ENCODE measurements at places on chromosomes 12 and 14. TPM values are rescaled to one million over a fixed set of nuclear protein-coding genes. Genes with fewer than 3 reads are reported as not detected.
A peak's percentile ranks its signal among the peaks of the same experiment; 100 is the strongest.

DNA sequence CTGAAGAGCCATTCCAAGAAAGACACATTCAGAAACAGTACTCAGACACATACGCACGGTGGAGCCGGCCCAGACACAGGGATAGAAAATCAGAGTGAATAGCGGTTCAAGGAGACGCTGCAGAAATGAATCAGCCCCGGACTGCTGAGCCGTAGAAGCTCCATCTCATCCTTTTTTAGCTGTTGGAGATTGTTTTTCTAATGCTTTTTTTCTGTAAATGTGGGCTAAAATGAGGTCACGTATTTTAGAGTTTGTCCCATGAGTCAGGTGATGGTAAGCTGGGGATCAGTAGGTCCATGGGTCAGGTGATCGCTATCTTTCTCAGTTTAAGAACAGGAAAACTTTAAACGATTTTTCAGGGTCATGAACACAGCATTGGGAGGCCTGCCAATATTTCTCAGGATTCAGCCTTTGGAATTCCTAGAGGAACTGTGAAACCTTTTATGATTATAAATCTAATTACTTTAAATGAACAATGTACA, 202.4 kb downstream of the ITPR2 start:
- peak overlapping the region; percentile 35 for H3K4me3 ChIP-seq
- peak overlapping the region; percentile 67 for H3K27ac ChIP-seq
- H3K4me1 ChIP-seq = peaks cover 11% of the 10 kb centered on the region
- peak; percentile 90 for DNase-seq

DNA sequence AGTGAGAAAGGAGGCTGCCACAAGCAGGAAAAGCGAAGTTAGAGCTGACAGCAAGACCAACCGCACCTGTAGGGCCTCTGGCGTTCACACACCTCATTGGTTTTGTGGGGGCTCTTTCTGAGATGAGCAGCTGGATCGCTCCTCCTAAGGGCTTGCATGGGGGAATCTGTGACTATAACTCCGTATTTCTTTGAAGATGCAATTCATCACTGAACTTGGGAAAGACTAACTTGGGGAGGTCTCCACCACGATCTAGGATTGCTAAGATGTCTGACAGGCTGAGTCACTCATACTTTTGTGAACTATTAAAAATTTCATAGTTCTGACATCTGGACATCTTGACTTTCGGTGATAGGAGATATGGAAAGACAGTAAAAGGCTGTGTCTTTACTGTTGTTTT, 173.6 kb downstream of the ETV6 start:
- H3K27ac ChIP-seq = peak overlapping the region; percentile 75
- H3K36me3 ChIP-seq = 0 out of 2 replicates have a peak, but pooled peaks cover 1% of the 10 kb centered on the region
- peak; percentile 84 for DNase-seq

DNA sequence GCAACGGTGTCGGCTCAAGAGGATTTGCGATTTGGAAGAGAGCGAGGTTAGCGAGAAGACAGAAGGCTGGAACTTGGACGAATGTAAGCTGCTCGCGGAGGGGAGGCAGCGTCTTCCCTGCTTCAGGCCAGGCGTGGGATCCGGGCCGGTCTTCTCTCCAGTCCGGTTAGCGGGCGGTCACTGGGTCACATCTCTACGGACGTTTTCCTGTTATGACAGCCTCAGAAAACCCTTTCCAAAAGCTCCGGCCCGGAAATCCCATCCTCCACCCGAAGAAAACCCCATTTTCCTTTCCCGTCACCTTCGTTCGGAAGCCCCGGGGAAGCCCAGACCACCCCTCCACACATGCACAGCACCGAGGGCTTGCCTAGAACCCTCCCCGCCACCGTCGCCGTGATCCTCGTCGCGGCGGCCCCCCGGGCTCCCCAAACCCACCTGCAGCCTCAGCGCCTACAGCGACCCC, 268 bp downstream of the NDUFB1 start:
- H3K27me3 ChIP-seq = no peaks in the 10 kb centered on the region
- H3K4me3 ChIP-seq = peak overlapping the region; percentile 95
- peaks cover 3% of the 10 kb centered on the region for H3K36me3 ChIP-seq
- peak; percentile 43 for DNase-seq
- peak overlapping the region; percentile 98 for H3K27ac ChIP-seq
- peaks cover 2% of the 10 kb centered on the region for H3K4me1 ChIP-seq

- peak; percentile 96 for DNase-seq
- no peaks in the 10 kb centered on the region for H3K36me3 ChIP-seq
- H3K4me1 ChIP-seq = peaks cover 4% of the 10 kb centered on the region
- no peaks in the 10 kb centered on the region for H3K27me3 ChIP-seq
- H3K4me3 ChIP-seq = peak overlapping the region; percentile 83
Measured at GRCh38 chr14:67240978-67241410, 241 bp upstream of the PALS1 start.

- no peaks in the 10 kb centered on the region for H3K27me3 ChIP-seq
- H3K4me1 ChIP-seq = no peaks in the 10 kb centered on the region
- H3K4me3 ChIP-seq = no peak overlapping the region
- H3K36me3 ChIP-seq = no peaks in the 10 kb centered on the region
- no peak overlapping the region for H3K27ac ChIP-seq
- DNase-seq = no peak
Measured at GRCh38 chr14:78524196-78524595, 354.0 kb downstream of the NRXN3 start.

GRCh38 chr14:100791995-100792394, 33.9 kb upstream of the MEG3 start:
- no peak overlapping the region for H3K27ac ChIP-seq
- H3K36me3 ChIP-seq = no peaks in the 10 kb centered on the region
- H3K4me1 ChIP-seq = no peaks in the 10 kb centered on the region
- peaks cover 39% of the 10 kb centered on the region for H3K27me3 ChIP-seq
- H3K4me3 ChIP-seq = no peak overlapping the region

Gene BATF
- total RNA-seq = not detected

DNA sequence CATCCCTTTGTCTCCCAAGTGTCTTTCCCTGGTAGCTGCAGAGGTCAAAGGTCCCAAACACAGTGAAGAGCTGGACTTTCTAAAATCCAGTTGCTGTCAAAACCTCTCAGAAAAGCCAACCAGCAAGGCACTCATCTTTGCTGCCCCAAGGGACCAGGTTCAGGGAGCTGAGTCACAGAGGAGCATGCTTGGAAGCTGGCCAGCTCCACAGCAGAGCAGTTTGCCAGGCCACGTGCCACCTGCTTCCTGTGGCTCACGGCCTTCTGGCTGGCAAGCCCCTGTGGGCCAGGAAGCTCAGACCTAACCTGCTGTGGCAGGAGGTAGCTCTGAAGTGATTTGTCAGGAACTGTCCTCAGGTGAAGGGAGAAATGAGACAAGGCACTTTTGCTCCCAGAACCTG, 3.6 kb downstream of the ISCU start:
- H3K27me3 ChIP-seq = no peaks in the 10 kb centered on the region
- peak; percentile 73 for DNase-seq
- no peaks in the 10 kb centered on the region for H3K4me1 ChIP-seq
- H3K27ac ChIP-seq = no peak overlapping the region
- peaks cover 38% of the 10 kb centered on the region for H3K36me3 ChIP-seq

Gene ZC3H10
- 3.3 TPM for total RNA-seq

Gene PIWIL1
- not detected for total RNA-seq

DNA sequence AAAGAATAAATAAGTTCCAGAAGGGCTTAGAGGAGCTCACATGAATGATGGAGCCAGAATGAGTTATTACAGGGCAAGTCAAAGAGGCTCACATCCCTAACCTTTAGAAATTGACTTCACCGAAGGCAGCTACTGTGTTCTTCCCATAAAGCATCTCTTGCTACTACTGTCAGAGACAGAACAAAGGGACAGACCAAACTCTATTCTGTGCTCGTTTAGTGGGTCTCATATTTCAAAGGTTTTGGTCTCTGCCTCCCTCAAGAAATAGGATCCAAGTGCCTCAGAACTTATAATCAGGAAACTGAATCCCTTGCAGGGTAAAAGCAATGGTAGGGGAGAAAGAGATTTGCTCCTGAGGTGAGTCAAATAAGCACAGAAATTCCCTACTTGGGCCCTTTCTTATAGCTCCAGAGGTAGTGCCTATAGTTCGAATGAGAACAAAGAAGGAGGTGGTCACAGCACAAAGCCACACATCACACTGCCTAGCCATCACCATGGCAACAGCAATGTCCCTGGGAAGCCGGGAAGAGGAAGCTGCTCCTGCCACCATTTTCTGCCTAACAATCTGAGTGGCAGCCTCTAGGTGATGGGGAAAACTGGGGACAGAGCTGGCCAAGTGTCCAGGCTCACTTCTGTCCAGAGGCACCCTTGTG, 294.9 kb downstream of the FOXN3 start:
- peaks cover 28% of the 10 kb centered on the region for H3K27me3 ChIP-seq
- no peaks in the 10 kb centered on the region for H3K4me1 ChIP-seq
- no peak for DNase-seq
- H3K36me3 ChIP-seq = no peaks in the 10 kb centered on the region
- no peak overlapping the region for H3K4me3 ChIP-seq
- H3K27ac ChIP-seq = no peak overlapping the region

GRCh38 chr14:77603654-77604255, 12.7 kb downstream of the SPTLC2 start:
- H3K27ac ChIP-seq = no peak overlapping the region

- no peak overlapping the region for H3K4me3 ChIP-seq
- no peaks in the 10 kb centered on the region for H3K27me3 ChIP-seq
- H3K27ac ChIP-seq = no peak overlapping the region
- DNase-seq = no peak
Measured at GRCh38 chr12:68119250-68119649, 40.3 kb downstream of the IFNG start.

GRCh38 chr12:96516472-96517430, 27.4 kb downstream of the CFAP54 start:
- no peaks in the 10 kb centered on the region for H3K27me3 ChIP-seq
- peak; percentile 85 for DNase-seq
- H3K4me3 ChIP-seq = no peak overlapping the region

Gene GLIPR1L2
- total RNA-seq = not detected

DNA sequence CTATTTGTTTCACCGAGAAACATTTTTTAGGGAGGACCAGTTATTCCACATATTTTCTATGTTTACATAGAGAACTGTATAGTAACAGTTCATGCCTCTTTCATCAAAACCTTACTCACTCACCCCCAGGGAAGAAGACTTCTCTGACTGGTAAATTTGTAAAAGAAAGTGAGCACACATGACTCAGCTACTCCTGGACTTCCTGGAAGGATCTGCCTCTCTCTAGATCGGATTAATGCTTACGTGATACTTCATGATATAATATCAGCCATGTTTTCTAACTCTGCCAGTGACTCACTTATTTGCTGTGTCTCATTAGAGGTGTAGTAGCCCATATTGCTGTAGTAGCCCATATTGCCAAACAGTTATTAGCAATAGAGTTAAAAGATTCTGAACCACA, 494.3 kb upstream of the ATXN7L3B start:
- no peak overlapping the region for H3K27ac ChIP-seq
- no peak overlapping the region for H3K4me3 ChIP-seq
- H3K36me3 ChIP-seq = no peaks in the 10 kb centered on the region
- H3K4me1 ChIP-seq = no peaks in the 10 kb centered on the region
- no peak for DNase-seq

DNA sequence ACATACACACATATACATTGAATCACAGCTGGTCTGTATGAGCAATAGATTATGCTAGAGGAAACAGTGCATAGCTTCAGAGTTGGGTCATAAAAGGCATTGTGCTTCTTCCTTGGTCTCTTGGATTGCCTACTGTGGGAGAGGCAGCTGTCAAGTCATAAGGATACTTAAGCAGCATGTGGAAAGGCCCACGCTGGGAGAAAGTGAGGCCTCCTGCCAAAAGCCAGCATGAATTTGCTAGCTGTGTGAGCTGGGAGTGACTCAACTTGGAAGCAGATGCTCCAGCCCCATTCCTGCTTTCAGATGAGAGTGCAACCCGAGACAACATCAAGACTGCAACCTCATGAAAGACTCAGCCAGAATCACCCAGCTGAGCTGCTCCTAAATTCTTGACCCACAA, 311.9 kb upstream of the TBX3 start:
- H3K4me3 ChIP-seq = no peak overlapping the region
- peaks cover 4% of the 10 kb centered on the region for H3K4me1 ChIP-seq
- no peaks in the 10 kb centered on the region for H3K27me3 ChIP-seq
- H3K36me3 ChIP-seq = no peaks in the 10 kb centered on the region
- H3K27ac ChIP-seq = no peak overlapping the region
- peak; percentile 73 for DNase-seq

Gene LRCOL1
- total RNA-seq = 0.28 TPM

GRCh38 chr14:86124328-86124727, 594.4 kb downstream of the FLRT2 start:
- H3K27ac ChIP-seq = no peak overlapping the region
- no peak overlapping the region for H3K4me3 ChIP-seq
- H3K4me1 ChIP-seq = no peaks in the 10 kb centered on the region
- no peaks in the 10 kb centered on the region for H3K27me3 ChIP-seq

Gene DIO3
- total RNA-seq = not detected

Gene GDF3
- total RNA-seq = not detected

Gene SLC6A12
- total RNA-seq = not detected

Gene IAPP
- not detected for total RNA-seq

GRCh38 chr12:12502815-12503151, 59.9 kb downstream of the DUSP16 start:
- no peak for DNase-seq
- H3K4me1 ChIP-seq = peaks cover 10% of the 10 kb centered on the region
- H3K27ac ChIP-seq = no peak overlapping the region
- no peaks in the 10 kb centered on the region for H3K27me3 ChIP-seq
- no peak overlapping the region for H3K4me3 ChIP-seq
- H3K36me3 ChIP-seq = no peaks in the 10 kb centered on the region

DNA sequence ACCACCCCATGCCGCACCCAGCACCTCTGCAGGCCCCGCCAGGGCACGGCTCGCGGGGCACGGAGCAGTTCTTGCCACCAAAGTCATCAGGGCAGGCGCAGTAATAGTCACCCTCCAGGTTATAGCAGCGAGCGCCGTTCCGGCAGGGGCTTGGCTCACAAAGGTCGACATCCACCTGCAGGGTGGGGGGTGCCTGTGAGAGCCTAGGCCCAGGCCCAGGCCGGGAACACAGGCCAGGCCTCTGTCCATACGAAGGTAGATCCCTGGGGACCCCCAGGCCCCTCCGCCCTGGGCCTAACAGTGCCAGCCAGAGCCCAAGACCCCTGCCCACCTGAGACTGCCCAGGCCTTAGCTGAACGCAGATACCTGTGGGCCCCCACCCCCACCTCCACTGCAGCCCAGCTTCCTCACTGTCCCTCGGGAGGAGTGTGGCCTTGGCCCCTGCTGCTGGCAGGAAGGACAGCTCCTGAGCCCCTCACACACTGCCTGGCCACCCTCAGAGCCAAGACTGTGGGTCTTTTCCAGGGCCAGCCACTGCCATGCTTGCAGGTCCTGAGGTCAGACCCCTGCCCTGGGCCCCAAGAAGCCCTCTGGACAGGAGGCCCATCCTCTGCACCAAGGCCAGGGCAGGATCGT, 19.3 kb downstream of the JAG2 start:
- H3K36me3 ChIP-seq = no peaks in the 10 kb centered on the region
- no peaks in the 10 kb centered on the region for H3K27me3 ChIP-seq
- H3K27ac ChIP-seq = no peak overlapping the region
- no peak for DNase-seq
- no peak overlapping the region for H3K4me3 ChIP-seq

Gene BICDL1
- not detected for total RNA-seq

Gene ATP6V1D
- total RNA-seq = 113 TPM

Gene POMT2
- total RNA-seq = 6.5 TPM

DNA sequence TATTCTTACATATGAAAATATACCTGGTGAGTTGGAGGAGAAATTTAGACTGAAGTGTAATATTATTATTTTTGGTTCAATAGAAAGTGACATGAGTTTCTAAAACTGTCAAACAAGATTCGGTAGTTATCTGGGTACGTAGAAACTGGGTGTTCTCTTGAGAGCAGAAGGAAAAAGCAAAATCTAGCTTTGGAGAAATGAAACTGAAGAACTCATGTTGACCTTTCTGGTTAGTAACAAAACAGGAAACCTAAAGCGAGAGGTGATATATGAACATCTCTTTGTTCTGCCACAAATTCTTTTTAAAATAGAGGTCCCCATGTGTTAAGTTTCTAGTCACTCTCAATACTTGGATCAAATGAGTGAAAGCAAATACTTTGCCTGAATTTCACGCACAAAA, 401.7 kb downstream of the TRHDE start:
- H3K36me3 ChIP-seq = no peaks in the 10 kb centered on the region
- no peak overlapping the region for H3K27ac ChIP-seq
- no peak overlapping the region for H3K4me3 ChIP-seq
- peaks cover 1% of the 10 kb centered on the region for H3K4me1 ChIP-seq
